ENCODE measurements at places on chromosomes 4 and X.

DNA sequence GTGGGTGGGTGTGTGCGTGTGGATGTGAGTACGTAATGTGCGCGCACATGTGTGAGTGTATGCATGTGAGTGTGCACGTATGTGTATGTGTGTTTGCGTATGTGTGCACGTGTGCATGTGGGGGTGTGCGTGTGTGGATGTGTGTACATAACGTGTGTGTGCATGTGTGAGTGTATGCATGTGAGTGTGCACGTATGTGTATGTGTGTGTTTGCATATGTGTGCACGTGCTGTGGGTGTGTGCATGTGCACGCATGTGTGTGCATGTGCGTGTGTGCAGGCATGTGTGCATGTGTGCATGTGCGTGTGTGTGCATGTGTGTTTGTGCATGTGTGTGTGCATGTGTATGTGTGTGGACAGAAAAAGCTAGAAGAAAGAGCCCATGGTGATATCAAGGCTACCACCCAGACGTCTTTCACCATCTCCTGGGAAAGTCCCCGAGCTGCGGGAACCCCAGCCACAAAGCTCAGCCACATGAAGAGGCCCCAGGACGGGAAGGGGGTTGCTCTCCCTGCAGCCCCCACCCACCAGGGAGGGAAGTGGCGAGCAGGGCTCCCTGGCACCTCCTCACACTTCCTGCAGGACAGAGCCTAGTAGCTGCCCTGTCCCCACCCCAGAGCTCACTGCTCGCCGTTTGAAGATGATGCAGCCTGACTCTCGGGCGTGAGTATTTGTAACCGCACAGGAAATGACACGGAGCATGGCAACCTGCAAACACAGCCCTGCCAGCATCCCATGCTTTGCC is 108.3 kb downstream of the DCTD start:
- DNase-seq = no peak

GRCh38 chrX:40644821-40645358 is 2.5 kb downstream of the CXorf38 start:
- no peak for DNase-seq

DNA sequence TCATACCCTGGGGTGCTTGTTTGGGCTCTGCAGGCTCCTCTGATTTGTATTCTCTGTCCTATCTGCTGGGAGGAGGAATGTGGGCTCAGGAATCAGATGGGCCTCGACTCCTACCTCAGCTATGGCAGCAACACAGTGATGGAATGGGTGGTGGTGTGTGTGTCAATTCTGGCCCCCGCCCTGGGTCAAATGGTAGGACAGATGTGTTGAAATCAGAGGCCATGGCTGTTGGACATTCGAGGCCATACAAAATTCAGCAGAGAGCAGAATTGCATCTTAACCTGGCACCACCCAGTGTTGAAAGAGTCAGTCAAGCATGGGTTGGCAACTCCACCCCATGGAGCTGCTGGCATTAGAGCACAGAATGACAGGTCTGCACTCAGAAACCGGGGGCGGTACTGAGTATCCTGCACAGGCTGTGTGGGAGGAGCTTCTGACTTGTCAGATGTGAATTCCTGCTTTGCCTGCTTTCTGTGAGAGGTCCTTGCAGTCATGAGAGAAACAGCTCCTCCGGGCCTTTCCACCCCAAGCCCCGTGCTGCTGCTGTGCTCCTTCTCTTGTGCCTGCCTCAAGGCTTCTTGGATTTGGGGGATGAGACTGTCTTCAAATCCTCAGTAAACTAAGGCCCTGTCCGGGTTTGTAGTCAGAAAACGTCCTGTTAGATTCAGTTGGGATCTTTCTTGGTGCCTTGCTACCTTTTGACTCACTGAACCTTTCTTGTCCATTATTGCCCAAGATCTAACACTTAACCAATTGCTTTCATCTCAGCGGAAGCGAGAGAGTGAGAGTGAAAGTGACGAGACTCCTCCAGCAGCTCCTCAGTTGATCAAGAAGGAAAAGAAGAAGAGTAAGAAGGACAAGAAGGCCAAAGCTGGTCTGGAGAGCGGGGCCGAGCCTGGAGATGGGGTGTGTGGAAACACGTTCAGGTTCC is 13.0 kb downstream of the DKC1 start:
- DNase-seq = no peak

GRCh38 chr4:168143601-168144000 is 51.3 kb downstream of the ANXA10 start:
- no peak for DNase-seq

GRCh38 chr4:1727117-1728031 is 6.1 kb downstream of the TACC3 start:
- DNase-seq = peak; percentile 13

- DNase-seq = no peak
These were observed 48.3 kb upstream of the WDR1 start for GRCh38 chr4:10164877-10165283.

GRCh38 chr4:35975617-35976355 is 268.5 kb downstream of the ARAP2 start:
- DNase-seq = no peak

DNA sequence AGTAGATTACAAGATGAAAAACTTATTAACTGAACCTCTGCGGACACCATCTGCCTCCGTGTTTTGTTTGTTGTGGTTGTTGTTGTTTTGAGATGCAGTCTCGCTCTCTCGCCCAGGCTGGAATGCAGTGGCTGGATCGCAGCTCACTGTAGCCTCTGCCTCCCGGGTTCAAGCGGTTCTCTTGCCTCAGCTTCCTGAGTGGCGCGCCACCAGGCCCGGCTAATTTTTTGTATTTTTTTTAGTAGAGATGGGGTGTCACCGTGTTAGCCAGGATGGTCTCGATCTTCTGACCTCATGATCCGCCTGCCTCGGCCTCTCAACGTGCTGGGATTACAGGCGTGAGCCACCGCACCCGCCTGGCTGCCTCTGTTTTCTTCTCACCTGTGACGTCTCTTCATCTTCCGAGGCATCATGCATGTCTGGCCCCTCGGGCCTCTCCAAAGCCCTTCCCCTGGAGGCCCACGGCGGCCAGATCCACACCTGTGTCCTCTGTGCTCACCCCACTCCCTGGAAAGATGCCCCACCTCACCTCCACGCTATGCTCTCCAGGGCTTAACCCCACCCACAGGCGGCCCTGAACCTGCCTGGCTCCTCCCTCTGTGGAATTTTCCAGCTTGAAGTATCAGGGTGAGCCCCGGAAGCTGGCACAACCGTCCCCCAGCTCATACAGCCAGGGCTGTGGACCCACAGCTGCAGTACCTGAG is 77.0 kb upstream of the MXD4 start:
- DNase-seq = no peak

DNA sequence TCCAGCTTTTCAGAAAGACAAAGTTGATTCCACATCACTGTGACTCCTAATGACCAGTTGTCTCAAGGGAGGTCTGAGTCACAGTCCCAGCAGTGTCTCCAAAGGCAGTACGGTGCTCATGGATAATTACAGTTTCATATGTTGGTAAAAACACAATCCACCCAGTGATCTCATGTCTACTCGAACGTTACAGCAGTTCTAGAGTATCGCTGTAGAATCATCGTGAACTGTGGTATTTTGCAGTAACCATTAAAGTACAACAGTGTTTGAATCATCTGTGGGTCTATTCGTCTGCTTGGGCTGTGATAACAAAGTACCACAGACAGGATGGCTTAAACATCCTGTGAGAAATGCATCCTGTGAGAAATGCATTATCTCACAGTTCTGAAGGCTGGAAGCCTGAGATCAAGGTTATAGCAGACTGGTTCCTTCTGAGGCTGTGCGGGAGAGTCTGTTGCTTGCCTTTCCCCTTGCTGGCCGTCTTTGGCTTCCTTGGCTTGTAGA is 121.1 kb upstream of the SORBS2 start:
- peak; percentile 36 for DNase-seq

DNA sequence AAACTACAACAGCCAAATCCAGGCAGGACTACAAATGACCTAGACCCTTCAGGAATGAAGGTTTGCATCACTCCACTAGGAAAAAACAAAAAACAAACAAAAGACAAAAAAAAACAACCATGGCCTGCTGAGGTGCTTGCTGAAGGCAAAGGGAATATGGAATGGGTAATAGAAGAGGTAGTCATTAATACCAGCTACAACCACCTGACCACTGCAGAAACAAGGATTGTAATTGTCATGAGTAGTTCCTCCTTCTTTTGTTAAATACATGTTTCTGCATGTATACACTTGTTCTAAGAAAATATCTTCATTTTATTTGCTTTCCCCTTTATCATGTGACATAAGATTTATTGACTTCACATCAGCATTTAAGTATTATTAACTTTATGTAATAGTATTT is 409.8 kb upstream of the GRID2 start:
- no peak for DNase-seq

GRCh38 chrX:105302246-105302645 is 81.8 kb upstream of the TEX13A start:
- no peak for DNase-seq

- DNase-seq = no peak
These were observed 1586.1 kb upstream of the AGA start for GRCh38 chr4:179028321-179028720.

DNA sequence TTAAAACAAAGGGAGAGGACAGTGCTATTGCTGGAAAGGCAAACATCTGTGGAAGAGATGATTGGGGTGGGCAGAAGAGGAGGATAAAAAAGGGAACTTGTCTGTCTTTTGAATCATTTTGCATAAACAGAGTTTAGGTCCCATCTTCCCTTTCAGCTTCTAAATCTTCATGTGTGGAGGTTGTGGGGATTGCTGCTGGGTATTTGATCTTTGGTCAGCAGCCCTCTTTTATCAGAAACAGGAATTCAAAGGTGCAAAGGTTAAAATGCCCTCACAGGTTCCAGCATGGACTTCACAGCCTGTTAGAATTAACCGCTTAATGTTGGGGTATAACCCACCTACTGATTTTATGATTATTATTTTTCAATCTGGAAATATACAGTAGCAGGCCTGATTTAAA is 39.5 kb upstream of the TMEM154 start:
- DNase-seq = no peak

- peak; percentile 40 for DNase-seq
These were observed 39.5 kb upstream of the MAP3K15 start for GRCh38 chrX:19554786-19555185.

DNA sequence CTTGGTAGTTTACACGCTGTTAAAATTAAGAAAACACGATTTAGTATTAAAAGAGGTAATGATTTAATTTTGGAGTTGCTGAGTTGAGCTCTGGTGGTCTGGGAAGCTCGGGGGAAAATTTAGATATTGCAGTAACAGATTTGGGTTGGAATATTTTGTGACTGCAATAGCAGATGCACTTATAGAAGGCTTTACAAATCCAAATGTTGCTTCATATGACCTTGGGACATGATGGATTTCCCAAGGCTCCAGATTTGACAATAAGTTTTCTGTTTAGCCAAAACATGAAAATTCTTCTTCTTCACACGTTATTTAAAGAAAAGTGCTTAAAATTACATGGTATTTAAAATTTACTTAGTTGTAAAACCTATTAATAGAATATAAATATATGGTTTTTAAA is 302.0 kb downstream of the SPRY1 start:
- no peak for DNase-seq

Data from fibroblast of skin of left biceps (primary cell).